ENCODE measurements at places on chromosomes 7 and 10.
A peak's percentile ranks its signal among the peaks of the same experiment; 100 is the strongest.

DNA sequence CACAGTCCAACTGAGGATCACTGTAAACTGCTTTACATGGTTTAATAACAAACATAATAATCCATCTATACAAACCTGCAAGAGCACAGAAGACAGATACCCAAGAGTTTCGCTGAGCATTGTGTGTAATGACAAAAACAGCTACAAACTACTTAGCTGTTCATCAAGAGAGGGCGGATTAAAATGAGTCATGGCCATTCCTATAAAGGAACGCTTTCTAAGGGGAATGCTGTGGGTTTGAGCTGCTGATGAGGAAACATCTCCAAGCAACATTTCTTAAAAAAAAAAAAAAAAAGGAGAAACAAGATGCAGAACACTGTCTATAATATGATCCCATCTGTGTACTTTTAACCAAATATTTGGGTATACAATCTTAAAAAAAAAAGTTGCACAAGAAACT, 33.8 kb downstream of the VOPP1 start:
- DNase-seq, result peak; percentile 76

DNA sequence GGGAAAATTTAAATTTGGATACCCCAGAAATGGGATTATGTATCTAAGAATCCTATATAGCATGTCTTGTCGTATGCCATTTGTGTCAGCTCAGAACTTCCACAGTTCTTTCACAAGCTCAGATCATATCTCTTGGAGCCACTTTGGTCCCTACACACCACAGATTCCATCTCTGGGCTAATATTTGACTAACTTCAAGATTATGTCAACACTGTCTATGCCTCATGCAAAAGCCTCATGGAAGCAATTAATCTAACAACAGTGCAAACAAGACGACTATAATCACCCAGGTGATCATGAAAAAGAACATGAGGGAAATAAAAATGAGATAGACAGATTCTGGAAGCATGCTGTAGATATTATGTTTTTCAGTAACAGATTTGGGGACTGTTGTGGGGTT, 189.1 kb downstream of the LRRTM3 start:
- no peak for DNase-seq

GRCh38 chr7:106220307-106220706, 64.5 kb downstream of the NAMPT start:
- no peak for DNase-seq

GRCh38 chr7:142181211-142181610, 69.7 kb downstream of the MGAM2 start:
- DNase-seq, result no peak

DNA sequence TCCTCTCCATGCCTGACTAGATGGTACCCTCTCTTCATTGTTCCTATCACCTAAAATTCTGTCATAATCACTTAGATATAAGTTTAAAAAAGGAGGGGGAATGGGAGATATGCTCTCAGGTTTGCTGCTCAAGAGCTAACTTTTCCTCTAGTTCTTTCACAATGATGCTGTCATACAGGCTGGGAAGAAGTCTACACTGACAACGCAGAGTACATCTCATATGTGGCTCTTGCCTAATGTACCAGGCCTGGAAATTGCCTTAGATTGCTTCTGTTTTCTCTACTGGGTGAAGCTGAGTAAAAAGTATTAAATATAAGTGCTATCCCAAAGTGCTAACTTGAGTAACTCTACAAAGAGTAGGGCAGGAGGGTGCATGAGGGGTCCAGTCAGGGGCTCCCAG, 43.8 kb upstream of the BET1 start:
- DNase-seq, result no peak

DNA sequence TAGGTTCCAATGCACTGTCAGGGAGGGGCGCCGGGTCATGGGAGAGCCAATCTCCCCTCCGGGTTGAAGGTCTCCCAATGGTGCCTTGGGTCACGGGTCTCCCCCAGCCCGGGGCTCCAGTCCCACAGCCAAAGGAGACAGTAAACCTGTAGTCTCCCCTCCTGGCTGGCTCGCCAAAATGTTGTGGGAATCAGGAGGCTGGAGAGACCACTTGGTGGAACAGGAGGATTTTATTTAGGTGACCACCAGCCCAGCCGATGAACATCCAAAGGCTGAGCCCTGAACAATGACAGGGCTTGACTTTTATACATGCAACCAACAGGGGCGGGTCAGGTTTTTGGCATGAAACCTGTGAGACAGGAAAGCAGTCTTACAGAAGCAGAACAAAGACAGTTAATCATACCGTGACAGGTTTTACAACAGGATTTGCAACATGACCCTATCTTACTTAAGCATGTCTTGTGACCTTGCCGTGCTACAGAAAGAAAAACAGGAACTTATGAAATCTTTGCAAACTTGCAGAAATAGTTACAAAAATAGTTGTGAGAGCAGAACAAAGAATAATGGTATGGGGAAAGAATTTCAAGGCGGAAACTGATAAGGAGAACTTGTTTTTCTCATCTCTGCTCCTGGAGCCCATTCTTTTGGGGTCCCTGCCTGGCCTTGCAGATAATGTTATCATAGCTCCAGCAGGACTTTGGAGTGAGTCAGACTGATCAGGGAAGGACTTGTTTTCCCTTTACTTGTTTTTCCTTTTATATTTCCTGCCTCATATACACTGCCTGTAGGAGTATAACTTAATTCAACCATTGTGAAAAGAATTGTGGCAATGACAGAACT, 7.1 kb downstream of the ERV3-1 start:
- DNase-seq, result peak; percentile 54

DNA sequence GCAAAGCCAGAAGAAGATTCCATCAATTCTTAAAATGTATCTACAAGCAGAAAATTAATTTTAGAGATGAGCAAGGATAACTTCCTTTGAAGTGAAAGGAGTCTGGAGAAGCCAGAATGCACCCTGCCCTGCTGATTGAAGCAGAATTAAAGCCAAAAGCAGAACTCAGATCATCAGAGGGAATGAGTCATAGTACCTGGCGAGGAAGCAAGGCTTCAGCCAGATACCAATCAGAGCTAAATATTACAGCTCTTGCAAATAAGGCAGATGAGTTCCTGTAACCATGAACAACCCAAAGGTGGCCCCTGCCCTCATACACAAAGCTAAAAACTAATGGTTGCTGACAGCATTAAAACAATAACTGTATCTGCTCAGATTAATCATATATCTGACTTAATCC, 10.4 kb downstream of the HTR7 start:
- peak; percentile 82 for DNase-seq

GRCh38 chr7:141360803-141361202, 190.4 kb upstream of the AGK start:
- DNase-seq, result no peak

- DNase-seq, result no peak
Measured at GRCh38 chr7:8762803-8763202, 329.4 kb downstream of the NXPH1 start.

GRCh38 chr7:158255558-158255957, 332.1 kb downstream of the PTPRN2 start:
- no peak for DNase-seq

DNA sequence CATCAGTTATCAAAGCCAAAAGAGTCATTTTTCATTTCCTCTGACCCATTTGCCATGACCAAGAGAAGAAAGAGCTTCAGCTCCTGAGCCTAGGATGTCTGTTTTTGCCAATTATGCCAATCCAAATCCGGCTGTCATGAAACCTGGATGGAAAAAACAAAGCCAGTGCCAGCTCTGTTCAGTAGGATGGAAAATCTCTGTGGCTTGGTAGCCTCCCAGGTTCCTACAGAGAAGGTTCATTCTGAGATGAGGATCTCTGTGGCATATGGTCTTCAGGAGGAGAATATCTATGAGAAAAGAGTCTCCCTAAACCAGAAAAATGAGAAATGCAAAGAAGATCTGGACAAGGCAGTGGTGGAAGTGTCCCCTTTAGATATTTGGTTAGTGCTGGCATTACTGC, 475.4 kb downstream of the CNTNAP2 start:
- no peak for DNase-seq

DNA sequence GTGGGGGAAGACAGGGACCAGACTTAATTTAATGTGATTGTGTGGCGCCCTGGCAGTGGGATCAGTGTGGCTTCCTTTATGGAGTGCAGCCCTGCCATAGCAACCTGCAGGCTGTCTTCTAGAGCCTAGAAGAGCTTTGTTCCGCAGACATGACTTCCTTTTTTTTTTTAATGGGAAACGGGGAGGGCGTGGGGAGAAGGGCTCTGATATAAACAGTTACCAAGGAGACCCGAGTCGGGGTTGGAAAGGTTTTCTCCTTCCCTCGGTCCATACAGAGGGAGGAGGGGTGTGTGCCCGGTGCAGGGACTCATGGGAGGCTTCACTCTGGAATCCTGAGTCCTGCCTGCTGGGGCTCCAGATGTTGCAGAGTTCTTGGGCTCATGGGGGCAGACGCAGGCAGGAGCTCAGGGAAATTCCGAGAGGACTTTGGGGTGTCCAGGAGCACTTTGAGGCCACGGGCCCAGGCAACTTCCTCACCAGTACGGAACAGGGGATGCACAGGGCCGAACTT, 26.9 kb downstream of the TMEM120A start:
- no peak for DNase-seq

- peak; percentile 69 for DNase-seq
Measured at GRCh38 chr10:29736366-29737073, 101.7 kb upstream of the SVIL start.

GRCh38 chr10:26737730-26738129, 40.2 kb downstream of the PDSS1 start:
- DNase-seq, result no peak

DNA sequence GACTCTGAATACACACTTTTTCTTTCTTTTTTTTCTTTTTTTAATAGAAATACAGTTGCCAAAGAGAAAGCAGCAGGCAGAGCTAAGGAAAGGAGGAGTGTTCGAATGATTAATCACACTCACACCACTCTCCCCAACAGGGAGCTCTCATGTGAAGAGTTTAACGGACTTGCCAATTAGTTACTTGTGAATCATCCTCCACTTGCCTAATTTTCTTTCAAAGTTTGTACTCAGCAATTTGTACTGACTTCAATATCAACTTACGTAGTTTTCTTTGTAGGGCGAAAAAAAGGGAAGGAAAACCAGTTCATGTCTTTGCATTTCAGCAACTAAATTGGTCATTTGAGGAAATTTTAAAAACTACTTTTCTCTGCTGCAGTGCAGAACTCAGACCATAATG, 109.2 kb downstream of the PIP4K2A start:
- peak; percentile 42 for DNase-seq

DNA sequence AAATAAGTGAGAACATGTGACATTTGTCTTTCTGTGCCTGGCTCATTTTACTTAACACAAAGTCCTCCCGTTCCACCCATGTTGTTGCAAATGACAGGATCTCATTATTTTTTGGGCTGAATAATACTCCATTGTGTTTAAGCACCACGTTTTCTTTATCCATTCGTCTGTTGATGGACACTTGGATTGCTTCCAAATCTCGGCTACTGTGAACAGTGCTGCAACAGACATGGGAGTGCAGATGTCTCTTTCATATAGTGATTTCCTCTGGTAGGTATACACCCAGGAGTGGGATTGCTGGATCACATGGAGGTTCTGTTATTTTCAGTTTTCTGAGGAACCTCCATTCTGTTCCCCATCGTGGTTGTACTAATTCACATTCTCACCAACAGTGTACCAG, 264.4 kb upstream of the GALNT17 start:
- DNase-seq, result no peak
